ENCODE measurements at places on chromosomes 4 and X.

- no peak overlapping the region for H3K4me3 ChIP-seq
- DNase-seq, result no peak
- H3K4me1 ChIP-seq, result no peaks in the 10 kb centered on the region
These were observed 6.5 kb upstream of the SYP start for GRCh38 chrX:49206543-49206942.

GRCh38 chrX:100478714-100479306, 68.7 kb upstream of the PCDH19 start:
- no peak for DNase-seq
- no peaks in the 10 kb centered on the region for H3K36me3 ChIP-seq
- no peak overlapping the region for H3K27ac ChIP-seq
- H3K27me3 ChIP-seq, result no peaks in the 10 kb centered on the region
- no peak overlapping the region for H3K4me3 ChIP-seq

DNA sequence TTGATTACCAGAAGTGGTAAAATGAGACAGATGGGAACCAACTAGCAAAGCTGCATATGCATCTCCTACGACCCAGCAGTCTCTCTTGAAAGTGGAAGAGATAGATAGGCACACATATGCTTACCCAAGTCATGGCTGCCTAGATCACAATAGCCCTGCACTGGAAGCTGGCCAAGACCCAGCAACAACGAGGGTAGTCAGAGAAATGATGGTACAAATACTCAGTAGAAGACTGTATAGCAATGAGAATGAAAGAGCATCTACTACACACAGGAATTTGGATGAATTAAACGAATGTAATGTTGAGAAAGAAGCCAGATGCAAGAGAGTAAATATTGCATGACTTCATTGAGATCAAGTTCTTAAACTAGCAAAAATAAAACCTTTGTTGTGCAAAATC, 100.3 kb upstream of the FAT1 start:
- peak overlapping the region; percentile 64 for H3K27ac ChIP-seq
- H3K27me3 ChIP-seq, result no peaks in the 10 kb centered on the region
- H3K4me1 ChIP-seq, result peaks cover 9% of the 10 kb centered on the region
- no peak overlapping the region for H3K4me3 ChIP-seq
- peak; percentile 87 for DNase-seq

- no peaks in the 10 kb centered on the region for H3K27me3 ChIP-seq
- H3K4me3 ChIP-seq, result no peak overlapping the region
- H3K4me1 ChIP-seq, result no peaks in the 10 kb centered on the region
- no peak for DNase-seq
These were observed 12.6 kb downstream of the GRIPAP1 start for GRCh38 chrX:48989483-48989882.

Data from IMR-90 (cell line).